Fibroblast of skin of back (primary cell): ENCODE measurements at places on chromosomes 12 and 14.

DNA sequence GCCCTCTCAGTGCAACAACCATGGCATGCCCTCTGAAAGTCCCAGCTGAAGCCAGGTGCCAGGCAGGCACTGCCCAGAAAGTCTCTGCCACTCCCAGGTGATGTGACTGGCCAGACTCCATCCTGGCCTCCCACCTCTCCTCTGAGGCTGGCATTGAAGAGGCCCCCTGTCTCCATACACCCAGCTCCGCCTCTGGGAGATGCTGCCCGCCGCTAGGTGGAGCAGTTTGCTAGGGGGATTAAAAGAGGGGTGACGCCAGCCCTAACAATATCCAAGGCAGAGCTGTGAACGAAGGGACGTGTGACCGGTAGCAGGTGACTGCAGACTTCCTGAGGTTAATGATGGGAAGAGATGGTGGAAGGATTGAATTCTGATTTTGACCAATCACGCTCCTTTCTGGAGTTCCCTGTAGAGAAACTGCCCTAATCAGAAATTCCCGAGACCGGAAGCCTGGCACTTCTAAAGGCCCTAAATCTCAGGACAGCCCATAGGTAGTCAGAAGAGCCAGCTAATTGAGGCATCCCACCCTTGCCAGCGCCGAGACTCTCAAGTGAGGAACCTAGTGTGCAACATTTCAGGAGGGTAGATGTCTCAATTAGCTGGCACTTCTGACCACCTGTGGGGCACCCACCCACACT, 8.3 kb upstream of the PLEK2 start:
- no peak for DNase-seq

GRCh38 chr12:34605510-34605887, 583.2 kb downstream of the ALG10 start:
- DNase-seq = no peak

- no peak for DNase-seq
These were observed 14.9 kb downstream of the SCAF11 start for GRCh38 chr12:45975506-45975905.

GRCh38 chr14:81206115-81206514, 14.6 kb downstream of the GTF2A1 start:
- peak; percentile 21 for DNase-seq

GRCh38 chr12:123488539-123489230, 30.7 kb downstream of the SNRNP35 start:
- DNase-seq = no peak

- no peak for DNase-seq
These were observed 212.6 kb downstream of the PTPRO start for GRCh38 chr12:15534874-15535273.

DNA sequence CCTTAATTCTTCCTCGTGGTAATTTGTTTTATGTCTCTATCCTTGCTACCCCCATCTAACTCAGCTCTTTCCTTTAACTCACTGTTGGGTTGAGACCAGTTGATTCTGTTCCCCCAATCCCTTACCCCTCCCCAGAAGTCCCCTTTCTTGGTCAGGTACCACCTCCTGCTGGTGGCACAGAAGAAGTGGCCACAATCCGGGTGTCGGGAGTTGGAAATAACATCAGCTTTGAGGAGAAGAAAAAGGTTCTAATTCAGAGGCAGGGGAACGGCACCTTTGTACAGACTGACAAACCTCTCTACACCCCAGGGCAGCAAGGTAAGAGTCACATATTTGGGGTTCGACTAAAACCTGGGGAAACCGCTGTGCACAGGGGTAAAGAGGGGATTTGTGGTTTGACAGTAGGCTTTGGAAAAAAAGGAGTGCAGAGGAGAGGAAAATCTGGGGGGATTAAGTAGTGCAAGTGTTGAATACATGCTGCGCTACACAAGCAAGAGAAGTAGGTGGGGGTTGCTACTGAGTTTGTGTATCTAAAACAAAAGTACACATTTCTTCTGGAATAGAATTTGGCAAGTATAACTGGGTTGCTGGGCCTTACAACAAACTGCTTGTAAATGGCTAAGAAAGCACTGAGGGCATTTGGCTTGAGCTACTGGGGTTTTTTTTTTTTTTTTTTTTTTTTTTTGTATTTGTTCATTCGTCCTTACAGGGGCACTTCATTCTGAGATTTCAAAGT, 1.3 kb downstream of the A2ML1 start:
- DNase-seq = peak; percentile 19

DNA sequence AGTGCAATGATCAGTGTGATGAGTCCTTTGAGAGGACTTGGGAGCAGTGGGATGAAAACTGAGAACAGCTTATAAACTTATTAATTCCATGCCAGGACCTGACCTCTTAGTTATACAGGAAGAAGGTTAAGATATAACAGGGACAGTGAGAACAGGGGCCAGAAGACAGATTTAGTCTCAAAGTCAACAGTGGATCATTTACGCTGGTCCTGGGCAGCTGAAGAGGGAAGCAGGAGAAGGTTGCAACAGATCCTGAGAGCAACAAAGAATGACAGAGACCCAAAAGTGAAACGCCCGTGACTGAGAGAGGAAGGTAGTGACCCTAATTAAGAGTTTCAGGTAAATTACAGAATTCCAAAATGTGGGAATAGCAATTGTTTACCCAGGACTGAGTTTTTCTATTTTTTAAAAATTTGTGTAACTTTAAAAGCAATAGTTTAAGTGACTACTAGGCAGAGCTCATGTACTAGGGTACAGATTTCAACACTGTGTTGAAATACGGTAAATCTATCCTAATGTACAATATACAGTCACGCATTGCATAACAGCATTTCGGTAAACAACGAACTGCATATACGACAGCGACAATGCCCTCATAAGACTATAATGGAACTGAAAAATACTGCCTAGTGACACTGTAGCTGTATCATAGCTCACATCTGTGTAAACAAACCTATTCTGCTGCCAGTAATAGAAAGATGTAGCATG, 77.7 kb upstream of the GNPNAT1 start:
- no peak for DNase-seq

DNA sequence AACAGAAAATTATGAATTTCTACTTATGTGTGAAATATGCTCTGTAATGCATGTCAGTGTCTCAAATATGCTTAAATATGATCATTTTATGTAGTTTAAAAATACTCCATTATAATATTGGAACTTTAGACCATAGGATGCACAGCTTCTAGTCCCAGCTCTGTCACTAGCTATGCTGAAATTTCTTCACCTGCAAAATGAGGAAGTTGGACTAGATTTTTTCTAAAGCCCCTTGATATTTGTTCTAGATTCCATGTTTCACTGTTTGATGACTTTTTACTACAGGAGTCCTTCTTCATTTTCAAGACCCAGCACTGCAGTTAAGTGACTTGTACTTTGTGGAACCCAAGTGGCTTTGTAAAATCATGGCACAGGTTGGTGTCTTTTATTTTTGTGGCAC, 90.1 kb downstream of the LRRK2 start:
- DNase-seq = no peak

- DNase-seq = no peak
These were observed 254.6 kb downstream of the SOX5 start for GRCh38 chr12:23694920-23695319.

- DNase-seq = no peak
These were observed 465.1 kb downstream of the APAF1 start for GRCh38 chr12:99110212-99110611.

DNA sequence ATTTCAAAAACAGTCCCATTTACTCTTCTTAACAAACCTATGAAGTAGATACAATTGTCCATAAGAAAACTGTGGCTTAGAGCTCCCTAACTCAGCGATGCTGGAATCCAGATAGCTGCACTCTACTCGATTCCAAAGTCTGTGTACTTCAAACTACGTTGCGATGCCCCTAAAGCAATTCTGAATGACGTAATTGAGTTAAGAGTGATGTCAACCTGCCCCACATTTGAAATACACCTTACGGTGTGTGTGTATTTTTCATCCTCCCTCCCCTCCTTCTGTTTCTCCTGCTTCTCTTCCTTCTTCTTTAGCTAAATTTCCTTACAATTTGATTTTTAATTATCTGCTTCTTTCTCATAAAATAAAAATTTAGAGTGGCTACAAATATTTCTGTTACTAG, 31.9 kb upstream of the RAP1B start:
- DNase-seq = no peak

DNA sequence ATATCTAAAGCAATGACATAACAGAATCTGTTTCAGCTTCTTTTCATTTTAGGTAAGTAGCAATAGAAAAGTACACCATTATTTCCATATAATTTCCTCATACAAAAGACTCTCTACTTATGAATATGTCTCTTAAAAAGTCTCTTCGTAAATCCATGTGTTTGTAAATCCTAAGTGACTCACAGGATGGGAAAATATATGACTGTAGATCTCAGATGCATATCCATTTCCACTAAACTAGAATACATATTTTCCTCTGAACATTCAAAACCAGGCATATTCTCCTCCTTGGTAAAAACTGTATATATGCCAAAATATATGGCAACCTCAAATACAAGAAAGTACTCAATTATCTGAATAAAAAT, 93.6 kb downstream of the TXNDC16 start:
- DNase-seq = peak; percentile 62

DNA sequence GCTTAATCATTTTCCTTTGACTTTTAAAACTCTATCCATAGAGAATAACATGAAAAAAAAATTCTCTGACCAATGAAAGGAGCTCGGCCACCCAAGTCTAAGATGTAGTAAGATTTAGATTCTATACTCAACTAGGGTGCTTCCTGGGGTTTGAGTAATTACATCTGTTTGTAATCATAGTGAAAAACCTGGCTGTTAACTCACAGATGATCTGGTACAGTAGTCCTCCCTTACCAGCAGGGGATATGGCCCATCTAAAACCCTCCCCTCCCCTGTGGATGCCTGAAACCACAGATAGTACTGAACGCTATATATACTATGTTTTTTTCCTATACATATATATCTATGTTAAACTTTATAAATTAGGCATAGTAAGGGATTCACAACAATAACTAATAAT, 89.2 kb downstream of the DAAM1 start:
- DNase-seq = no peak

DNA sequence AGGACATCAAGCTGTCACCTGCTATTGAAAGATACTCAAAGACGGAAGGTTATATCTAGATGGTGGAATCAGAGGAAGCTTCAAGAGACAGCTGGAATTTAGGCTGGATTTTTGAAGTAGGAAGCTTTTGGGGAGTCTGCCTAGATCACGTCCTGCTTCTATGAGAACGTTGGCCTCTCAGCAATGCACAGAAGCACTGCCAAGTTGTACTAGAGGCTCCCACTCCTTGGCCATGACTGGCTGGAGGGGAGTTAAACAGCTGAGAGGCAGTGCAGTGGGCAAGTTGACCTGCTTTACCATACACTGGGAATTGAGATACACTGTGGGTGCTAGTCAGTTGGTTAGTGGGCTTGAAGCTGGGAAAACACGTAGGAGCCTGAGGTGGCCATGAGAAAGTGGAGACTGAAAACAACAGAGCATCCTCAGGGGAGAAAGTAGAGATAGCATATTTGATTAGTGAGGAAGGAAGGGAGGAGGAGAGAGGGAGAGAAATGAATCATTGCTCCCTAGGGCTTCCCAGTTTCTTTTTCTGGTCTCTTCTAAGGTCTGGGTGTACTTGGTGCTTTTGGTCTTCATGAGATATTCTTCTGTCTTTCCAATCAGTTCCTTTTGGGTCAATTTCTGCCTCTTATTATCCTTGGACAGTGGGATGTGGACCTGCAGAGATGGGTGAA, 110.8 kb downstream of the EMP1 start:
- DNase-seq = peak; percentile 60

- DNase-seq = no peak
These were observed 306.6 kb upstream of the TMPO start for GRCh38 chr12:98208816-98209215.

- DNase-seq = no peak
These were observed 656.3 kb downstream of the ETNK1 start for GRCh38 chr12:23281295-23281694.
